Activated CD8-positive, alpha-beta T cell treated with anti-CD3 and anti-CD28 coated beads, Interleukin-2, amount 10 ng/mL, durations not matched to agents 7 days and 5 days (primary cell): ENCODE measurements at places on chromosomes 2 and 18.

DNA sequence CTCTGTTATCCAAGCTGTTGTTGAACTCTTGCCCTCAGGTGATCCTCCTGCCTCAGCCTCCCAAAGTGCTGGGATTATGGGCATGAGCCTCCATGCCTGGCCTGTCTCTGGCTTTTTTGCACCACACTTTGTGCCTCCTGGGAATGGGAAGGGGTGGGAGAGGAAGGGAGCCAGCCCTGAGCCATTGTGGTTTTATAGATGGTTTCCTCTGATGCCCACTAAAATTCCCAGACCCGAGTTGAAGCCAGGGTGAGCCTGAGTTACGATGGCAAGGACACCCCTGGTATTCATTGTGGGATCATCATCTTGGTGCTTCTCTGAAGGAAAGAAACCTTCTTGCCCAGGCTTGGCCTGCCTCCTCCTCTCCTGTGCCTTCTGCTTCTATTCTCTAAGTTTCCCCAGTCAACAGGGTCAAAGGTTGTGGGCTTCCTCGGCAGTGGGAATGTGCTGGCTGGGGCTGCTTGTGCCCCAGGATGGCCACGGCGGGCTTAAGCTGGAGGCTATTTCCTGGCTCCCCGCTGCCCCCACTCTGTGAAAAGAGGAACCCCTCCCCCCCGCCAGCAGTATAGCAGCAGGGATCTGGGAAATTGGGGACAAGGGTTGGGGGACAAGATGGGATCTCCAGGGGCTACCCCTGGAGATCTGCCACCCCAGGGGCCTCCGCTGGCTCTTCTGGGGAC, 106.2 kb downstream of the STPG4 start:
- no peak for DNase-seq

DNA sequence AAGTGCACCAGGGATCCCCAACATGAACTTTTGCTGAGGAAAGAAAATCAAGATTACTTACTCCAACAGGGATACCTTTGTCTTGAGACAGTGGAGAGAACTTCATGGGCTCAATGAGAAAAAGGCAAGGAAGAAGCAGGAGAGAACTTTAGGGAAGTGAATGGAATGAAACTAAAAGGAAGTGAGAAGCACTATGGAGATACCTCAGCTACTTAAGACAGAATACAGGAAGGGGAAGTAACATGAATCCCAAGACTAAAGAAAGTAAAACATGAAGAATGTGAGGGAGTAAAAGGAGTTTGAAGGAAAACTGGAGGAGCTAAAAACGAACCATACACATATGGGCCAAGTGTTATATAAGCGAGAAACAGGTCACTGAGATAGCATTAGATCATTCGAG, 32.4 kb upstream of the ACTR3 start:
- DNase-seq = no peak

DNA sequence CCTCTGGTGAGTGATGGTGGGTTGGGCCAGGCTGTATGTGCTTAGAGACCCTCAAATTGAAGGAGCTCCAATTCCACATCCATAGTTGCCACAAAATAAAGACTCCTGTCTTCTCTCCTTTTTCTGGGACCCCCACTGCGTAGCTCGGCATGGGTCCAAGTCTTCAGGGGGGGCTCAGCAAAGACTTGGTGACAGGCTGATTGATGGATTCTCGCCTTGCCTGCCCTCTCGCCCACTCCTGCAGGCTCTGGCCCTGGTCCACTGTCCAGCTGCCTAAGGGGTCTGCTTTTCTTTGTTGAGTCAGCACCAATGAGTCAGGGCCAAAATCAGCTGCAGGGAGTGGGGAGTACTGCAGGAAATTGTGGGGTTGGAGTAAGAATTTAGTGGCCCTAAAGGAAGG, 21.5 kb downstream of the RPL37A start:
- DNase-seq = no peak

DNA sequence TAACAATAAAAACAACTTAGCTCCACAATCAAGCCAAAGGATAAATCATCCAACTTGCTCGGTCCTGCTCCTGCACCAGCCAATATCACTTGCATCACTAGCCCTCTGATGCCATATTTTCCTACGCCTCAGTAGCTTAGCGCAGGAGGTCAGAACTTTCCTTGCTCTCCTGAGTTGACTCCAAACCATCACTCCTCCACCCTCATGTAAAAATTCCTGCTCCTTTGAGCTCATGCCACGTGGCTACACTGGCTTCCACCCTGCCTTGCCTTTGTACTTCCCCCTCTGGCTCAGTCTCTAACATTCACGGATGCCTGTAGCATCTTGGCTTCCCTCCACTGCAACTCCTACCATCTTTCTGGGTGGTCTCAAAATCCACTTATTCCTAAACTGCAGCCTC, 25.2 kb downstream of the AAK1 start:
- no peak for DNase-seq

- no peak for DNase-seq
Observed at GRCh38 chr2:228731517-228731916, 539.6 kb downstream of the PID1 start.

DNA sequence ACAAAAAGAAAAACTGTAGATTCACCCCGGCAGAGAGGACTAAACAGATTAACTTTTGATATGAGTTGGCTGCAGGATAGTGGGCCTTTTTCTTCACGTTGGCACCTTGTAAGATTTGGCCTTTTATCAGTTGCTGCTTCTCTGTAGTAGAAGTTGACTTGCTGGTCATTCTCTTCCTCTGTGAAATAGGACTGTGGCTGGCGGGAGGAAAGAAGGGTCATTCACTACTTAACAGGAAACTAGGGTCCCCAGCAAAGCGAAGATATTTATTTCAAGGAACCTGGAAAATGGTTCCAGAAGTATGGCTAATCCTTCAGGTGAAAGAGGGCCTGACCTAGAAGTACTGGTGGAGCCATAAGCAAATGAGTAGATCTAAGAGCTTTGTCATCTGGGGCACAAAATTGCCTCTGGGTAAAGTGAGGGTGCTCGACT, 383 bp upstream of the ATP5MC3 start:
- DNase-seq = no peak

DNA sequence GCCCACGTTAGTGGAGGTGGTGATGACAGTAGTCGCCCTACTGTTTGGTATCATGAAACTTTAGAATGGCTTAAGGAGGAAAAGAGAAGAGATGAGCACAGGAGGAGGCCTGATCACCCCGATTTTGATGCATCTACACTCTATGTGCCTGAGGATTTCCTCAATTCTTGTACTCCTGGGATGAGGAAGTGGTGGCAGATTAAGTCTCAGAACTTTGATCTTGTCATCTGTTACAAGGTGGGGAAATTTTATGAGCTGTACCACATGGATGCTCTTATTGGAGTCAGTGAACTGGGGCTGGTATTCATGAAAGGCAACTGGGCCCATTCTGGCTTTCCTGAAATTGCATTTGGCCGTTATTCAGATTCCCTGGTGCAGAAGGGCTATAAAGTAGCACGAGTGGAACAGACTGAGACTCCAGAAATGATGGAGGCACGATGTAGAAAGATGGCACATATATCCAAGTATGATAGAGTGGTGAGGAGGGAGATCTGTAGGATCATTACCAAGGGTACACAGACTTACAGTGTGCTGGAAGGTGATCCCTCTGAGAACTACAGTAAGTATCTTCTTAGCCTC, 16.2 kb downstream of the MSH6 start:
- no peak for DNase-seq

- DNase-seq = no peak
Observed at GRCh38 chr2:3741867-3742602, 38.7 kb downstream of the DCDC2C start.

DNA sequence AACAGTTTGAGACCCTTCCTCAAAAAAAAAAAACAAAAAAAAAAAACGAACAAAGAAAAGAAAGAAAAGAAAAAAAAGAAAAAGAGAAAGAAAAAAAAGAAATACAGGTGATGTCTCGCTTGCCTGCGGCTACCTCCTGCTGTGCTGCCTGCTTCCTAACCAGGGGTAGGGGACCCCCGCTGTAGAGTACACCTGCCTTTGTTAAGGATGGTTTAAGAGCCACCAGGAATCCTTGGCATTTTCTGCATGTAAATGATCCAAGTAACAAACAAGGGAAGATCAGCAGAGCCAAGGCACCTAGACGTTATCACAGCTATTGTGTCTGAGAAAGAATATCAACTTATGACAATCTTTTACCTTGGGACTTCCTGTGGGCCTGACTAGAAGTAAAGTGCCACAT, 856.8 kb upstream of the GCFC2 start:
- no peak for DNase-seq

GRCh38 chr18:40613721-40614120, 1341.3 kb upstream of the PIK3C3 start:
- no peak for DNase-seq

- DNase-seq = no peak
Observed at GRCh38 chr2:46847726-46848412, 67.7 kb downstream of the MCFD2 start.

- no peak for DNase-seq
Observed at GRCh38 chr2:177053716-177054115, 158.9 kb upstream of the HNRNPA3 start.

- DNase-seq = no peak
Observed at GRCh38 chr2:83953697-83954096, 505.4 kb downstream of the SUCLG1 start.

GRCh38 chr2:187545238-187545751, 8.9 kb downstream of the TFPI start:
- DNase-seq = no peak
